ENCODE measurements at places on chromosomes 7 and 10. TPM values are rescaled to one million over a fixed set of nuclear protein-coding genes. Genes with fewer than 3 reads are reported as not detected.

GNGT1 gene
- total RNA-seq: not detected

FAM24B gene
- 6.0 TPM for total RNA-seq

FAM25A gene
- total RNA-seq: not detected

PLAC9 gene
- 12.4 TPM for total RNA-seq

- H3K4me3 ChIP-seq: no peak overlapping the region
- peaks cover 42% of the 10 kb centered on the region for H3K4me1 ChIP-seq
- no peak for DNase-seq
- no peaks in the 10 kb centered on the region for H3K27me3 ChIP-seq
- H3K27ac ChIP-seq: no peak overlapping the region
These were observed 61.5 kb downstream of the CUX1 start for GRCh38 chr7:101878938-101879337.

- H3K36me3 ChIP-seq: no peaks in the 10 kb centered on the region
- no peak overlapping the region for H3K27ac ChIP-seq
- no peak overlapping the region for H3K4me3 ChIP-seq
These were observed 34.5 kb upstream of the ING3 start for GRCh38 chr7:120916121-120916520.

- H3K4me1 ChIP-seq: no peaks in the 10 kb centered on the region
- no peak overlapping the region for H3K4me3 ChIP-seq
- DNase-seq: no peak
- H3K27me3 ChIP-seq: no peaks in the 10 kb centered on the region
- no peaks in the 10 kb centered on the region for H3K36me3 ChIP-seq
- H3K27ac ChIP-seq: no peak overlapping the region
These were observed 21.6 kb upstream of the MET start for GRCh38 chr7:116650436-116650835.

All from Peyer's patch (tissue), 4 donors.